BE2C (cell line): ENCODE measurements at places on chromosomes 7 and 10.

- DNase-seq, result no peak
Observed at GRCh38 chr7:2965301-2965700, 78.4 kb downstream of the CARD11 start.

GRCh38 chr10:44706745-44707144 lies 204.4 kb upstream of the TMEM72 start:
- no peak for DNase-seq

- peak; percentile 84 for DNase-seq
Observed at GRCh38 chr7:74542558-74543117, 88.9 kb downstream of the GTF2IRD1 start.

GRCh38 chr10:126277181-126277580 lies 111.1 kb downstream of the ADAM12 start:
- no peak for DNase-seq

GRCh38 chr10:22780474-22780885 lies 66.1 kb upstream of the PIP4K2A start:
- DNase-seq, result no peak

GRCh38 chr10:121598263-121599249 lies at the start of gene FGFR2:
Gene FGFR2 (minus strand): TSS chr10:121598444. CDS start chr10:121593817, 4,627 bp downstream.
- DNase-seq, result peak; percentile 87

DNA sequence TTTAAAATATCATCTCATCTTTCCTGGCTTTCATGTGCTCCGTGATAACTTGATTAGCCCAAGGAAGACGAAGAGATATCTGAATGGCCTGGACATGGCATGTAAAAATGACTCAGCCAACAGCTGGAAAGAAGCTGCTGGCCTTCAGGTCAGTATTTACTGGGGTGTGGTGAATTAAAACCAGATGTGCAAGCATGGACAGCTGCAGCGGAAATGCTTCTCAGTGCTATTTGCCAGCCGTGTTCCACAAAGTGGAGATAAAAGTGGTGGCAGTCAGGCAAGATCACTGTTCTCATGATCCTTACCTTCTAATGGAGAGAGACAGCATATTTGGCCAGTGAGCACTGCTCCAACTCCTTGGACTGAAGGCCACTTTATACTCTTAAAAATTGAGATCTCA lies 203.1 kb upstream of the VSTM2A start:
- DNase-seq, result peak; percentile 76

- DNase-seq, result no peak
Observed at GRCh38 chr10:75407224-75407712, 5.7 kb upstream of the ZNF503 start.
